HFF-Myc (cell line): ENCODE measurements at places on chromosomes 5 and 9.

DNA sequence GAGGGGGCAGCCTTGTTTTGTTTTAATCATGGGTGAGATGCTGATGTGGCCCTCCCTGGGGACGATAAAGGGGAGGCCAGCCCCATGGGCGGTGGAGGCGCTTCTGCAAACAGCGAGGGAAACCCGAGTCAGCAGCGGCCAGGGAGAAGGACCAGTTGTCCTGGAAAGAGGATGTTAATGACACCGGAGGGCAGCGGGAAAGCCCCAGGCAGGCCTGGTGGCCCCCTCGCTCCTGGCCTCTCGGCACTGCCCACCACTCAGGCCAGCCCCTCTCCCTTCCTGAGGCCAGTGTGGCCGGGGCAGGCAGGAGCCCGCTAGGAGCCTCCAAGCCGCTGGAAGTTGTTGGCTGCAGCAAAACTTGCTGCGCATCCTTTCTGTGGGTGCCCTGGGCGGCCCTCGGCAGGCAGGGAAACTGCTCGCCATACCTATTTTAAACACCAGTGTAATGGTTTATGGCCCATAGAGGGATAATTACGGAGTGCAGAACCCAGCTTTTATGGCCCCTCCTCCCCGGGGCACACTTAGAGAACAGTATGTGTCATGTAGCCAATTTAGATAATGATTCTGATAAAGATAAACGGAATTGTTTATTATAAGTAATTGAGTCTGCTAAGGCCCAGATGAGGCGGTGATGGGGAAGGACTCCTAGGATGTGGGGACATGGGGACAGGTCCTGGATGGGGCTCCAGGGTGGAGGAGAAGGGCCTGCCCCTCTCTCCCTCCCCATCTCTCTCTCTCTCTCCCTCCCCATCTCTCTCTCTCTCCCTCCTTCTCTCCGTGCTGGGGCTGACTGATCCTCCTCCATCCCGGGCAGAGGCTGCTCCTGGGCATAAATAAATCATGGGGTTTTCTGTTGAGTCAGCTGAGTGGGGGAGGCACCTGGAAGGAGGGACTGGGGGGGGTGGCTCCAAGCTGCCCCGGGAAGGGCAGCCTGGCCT, 36.9 kb downstream of the LMX1B start:
- no peak for DNase-seq

- DNase-seq, result no peak
These were observed 772 bp upstream of the TARS1 start for GRCh38 chr5:33439905-33440481.

GRCh38 chr5:151093476-151093889, 12.6 kb upstream of the TNIP1 start:
- DNase-seq, result no peak

GRCh38 chr5:133844836-133845235, 123.6 kb downstream of the C5orf15 start:
- DNase-seq, result no peak

- DNase-seq, result no peak
These were observed 51.4 kb downstream of the FAM114A2 start for GRCh38 chr5:153987301-153987700.

- no peak for DNase-seq
These were observed 45.3 kb downstream of the OR2K2 start for GRCh38 chr9:111284703-111285102.

DNA sequence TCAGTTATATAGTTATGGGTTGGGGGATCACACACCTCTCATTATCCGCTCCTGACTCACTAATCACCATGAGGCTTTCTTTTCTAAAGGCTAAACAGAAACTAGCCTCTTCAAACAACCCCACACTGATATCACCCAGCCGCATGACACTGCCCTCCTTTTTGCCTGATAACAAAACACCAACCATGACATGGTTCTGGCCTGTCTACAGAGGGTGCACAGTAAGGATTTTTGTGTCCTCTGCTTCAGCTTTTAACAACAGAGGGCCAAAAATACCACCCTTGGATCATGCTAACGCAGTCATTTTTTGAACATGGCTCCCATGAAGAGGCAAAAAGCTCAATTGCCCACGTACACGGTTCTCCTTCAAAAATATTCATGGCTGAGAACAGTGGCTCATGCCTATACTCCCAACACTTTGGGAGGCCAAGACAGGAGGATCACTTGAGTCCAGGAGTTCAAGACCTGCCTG, 4.0 kb downstream of the CMBL start:
- DNase-seq, result no peak

DNA sequence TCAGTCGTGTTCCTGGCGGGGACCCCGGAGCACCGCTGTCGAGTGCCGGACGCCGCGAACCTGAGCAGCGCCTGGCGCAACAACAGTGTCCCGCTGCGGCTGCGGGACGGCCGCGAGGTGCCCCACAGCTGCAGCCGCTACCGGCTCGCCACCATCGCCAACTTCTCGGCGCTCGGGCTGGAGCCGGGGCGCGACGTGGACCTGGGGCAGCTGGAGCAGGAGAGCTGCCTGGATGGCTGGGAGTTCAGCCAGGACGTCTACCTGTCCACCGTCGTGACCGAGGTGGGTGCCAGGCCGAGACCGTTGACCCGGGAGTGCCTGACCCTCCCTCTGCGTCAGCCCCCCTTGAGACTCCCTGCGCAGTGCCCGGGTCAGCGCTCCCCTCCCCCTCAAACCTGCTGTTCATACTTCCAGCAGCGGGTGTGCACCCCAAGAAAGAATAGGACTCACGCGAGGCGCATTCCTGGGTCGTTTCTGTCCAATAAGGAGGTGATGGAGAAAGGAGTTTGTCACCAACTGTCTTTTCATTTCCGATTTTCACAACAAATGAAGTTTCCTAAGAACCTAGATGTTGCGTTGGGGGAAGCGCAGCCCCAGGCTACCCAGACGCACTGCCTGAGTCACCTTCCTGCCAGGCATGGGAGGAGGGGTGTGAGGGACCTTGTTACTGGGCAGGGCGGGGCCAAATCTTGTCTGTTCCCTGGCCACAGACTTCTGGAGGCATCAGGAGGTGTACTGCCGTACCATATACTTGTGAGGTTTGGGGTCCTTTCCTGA, 722 bp downstream of the SLC22A4 start:
- DNase-seq, result peak; percentile 67

DNA sequence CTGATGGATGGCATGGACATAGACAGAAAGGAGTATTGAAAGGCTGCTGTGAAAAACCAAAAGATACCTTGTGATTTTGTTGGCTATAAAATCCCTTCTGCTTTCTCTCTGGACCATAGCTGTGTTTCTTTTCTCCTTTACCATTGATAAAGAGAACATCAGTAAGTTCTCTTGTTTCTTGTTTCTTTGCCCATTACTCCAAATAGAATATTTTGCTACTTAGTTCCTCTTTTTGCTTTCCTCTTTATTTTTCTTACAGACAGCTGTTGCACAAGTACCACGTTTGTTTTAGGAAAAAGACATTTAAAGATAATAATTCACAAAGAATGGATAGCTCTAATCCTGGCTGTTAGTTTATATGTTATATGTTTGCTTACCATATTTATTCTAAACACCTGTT, 1129.2 kb downstream of the DTWD2 start:
- no peak for DNase-seq

DNA sequence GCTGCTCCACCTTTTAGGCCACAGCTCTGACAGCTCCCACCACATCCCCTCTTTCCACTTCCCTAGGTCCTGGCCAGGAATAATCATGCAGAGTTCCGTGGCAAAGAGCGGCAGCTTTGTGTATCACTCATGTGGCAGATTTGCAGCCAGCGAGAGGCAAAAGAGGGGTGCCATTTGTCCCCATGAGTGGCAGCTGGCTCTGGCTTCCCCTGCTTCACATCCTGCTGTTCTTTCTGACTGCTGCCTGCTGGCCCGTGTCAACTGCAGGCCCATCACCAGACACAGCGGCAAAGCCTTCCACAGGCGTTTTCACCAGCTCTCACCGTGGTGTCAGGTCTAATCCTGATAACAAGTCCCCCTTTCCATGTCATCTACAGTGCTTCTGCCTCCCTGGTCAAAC, 430.6 kb upstream of the DAP start:
- no peak for DNase-seq

DNA sequence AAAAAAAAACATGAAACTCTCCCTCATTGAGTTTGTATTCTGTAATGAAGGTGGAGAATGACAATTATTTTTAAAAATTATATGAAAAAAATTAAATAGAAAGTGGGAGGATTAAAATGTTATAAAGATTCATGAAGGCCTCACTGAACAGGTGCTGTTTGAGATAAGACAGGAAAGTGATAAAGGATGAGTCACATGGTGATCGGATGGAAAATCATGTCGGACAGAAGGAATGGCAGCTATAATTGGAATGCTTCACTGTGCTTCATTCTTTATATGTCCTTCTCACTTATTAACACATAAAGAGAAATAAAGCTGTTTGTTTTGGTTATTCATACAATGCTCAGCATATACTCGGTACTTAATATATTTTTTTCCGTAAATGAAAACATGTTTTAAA, 464.5 kb upstream of the RGMB start:
- DNase-seq, result no peak

DNA sequence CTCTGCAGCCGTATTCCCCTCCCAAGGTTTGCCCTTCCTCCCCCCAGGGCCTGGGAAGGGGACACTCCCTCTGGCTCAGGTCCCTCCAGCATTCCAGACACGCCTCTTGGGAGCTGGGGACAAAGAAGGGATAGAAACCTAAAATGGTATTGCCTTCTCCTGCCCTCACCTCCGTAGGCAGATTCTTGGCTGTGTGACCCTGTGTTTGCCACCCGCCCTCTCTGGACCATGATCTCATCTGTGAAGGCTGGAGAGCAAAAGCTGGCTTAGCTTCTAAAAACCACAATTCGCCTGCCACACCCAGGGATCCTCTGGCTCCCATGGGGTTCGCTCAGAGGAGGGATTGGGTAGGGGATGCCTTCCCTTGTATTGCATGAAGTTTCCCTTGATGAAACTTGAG, 7.7 kb downstream of the AQP3 start:
- no peak for DNase-seq

GRCh38 chr5:143244000-143244736, 159.3 kb downstream of the NR3C1 start:
- peak; percentile 97 for DNase-seq

- DNase-seq, result no peak
These were observed 45.8 kb upstream of the ERBIN start for GRCh38 chr5:65880496-65881072.

GRCh38 chr9:99531313-99531712, 290.4 kb upstream of the NR4A3 start:
- DNase-seq, result no peak

DNA sequence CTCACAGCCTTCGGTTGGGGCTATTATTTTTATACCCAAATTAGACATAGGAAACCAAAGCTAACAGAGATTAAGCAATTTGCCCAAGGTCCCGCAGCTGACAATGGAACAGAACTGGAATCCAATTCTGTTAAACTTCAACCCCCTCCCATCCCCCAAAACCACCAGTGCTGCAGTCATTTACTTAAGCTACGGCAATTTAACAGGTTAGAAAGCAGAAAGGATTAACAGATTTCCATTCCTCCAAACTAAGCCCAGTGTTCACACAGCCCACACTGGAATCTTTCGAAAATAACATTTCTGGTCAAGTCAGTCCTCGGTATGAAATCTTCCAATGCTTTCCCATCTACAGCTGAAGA, 1023.1 kb upstream of the DMAC1 start:
- no peak for DNase-seq

DNA sequence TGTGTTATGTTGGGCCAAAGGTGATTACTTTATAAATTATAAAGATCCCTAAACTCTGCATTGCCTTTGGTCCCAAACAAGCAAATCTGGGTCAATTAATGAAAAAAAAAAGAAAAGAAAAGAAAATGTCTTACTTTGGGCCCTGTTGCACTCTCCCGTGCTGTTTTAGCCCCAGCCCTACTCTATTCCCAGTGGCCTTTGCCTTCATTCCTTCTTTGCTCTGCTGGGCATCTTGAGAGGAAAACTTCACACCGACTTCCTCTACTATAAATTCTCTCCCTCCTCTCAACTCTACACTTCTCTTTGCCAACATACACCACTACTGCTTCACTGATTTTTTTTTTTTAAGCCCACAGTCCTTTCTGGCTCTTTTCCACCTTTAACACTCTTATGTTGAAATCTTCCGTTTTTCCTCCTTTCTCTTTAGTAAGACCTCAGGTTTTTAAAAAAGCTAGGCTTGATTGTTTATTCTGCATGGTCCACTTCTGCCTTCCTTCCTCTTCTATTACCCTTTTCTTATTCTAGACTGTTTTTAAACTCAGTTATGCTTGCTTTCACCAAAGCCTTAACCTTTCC, 4.5 kb upstream of the MSMP start:
- DNase-seq, result no peak

DNA sequence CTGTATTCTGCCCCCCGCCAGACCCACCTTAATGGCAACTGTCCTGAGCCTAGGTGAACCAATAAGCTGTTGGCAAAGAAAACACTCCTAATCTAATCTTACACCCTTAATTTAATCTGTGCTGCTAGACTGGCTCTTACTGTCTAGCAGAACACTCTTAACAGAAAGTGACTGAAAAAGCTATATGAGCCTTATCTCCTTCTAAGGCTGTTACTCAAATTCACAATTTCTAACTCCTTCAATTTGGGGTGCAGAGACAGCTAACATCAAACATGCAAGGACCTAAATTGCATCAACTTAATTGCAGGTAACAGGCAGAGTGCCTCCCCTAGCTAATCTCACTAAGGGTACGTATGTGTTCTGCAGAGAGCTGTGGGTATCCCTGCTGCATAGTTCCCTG, 49.5 kb upstream of the MAP1B start:
- no peak for DNase-seq
